Left cardiac atrium (tissue), 4 donors: ENCODE measurements at places on chromosomes 12 and 14.

- DNase-seq = no peak
Measured at GRCh38 chr14:34043627-34044372, 92.9 kb upstream of the EGLN3 start.

DNA sequence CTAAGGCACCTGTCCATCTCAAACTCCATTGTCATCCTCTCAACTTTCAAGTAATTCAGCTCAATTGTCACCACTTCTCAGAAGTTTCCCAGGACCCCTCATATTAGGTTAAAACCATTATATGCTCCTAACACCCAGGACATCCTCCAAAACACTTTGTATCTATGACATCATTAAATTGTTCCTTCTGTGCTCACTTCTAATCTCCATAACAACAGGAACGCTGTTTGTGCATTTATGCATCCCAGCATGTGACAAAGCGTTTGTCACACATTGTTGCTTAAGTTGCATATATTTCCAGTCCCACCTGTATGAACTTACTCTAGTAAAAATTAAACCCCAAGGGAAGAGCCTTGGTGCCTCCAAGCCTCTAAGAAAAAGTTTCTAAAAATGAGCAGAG lies 133.9 kb downstream of the TBX5 start:
- DNase-seq = no peak

DNA sequence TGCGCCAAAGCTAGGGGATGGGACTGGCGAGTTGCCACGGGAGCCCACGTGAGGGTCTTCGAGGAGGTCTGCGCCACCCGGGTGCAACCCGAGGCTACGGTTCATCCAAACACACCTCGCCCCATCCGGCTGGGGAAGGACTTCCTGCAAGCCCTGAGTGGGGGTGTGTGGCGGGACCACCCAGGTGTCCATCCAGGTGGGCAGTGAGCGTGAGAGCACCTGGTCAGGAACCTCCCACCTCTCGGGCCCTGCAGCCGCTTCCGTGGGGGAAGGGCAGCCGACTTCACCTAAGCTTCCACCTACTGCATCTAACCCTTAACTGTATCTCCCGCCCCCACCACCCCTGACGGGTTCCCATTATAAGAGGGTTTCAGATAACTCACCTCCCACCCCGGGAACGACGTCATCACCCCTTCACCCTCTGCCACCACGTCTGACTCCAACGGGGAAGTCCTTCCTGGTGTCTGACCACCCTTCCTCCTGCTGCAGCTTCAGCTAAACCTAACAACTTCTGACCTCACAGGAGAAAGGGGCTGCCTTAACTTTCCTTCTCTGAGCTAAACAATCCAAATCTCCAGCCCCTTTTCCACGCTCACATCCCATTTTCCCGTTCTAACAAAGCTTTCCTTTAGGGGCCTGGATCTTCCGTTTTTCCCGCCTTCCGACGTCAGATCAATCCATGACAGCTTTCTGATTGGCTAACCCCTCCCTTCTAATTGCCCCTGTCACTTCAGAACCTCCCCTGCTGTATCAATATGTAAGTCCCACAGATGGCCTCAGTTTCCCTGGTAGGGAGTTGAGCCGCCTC lies 27.4 kb upstream of the SMUG1 start:
- DNase-seq = peak; percentile 48

DNA sequence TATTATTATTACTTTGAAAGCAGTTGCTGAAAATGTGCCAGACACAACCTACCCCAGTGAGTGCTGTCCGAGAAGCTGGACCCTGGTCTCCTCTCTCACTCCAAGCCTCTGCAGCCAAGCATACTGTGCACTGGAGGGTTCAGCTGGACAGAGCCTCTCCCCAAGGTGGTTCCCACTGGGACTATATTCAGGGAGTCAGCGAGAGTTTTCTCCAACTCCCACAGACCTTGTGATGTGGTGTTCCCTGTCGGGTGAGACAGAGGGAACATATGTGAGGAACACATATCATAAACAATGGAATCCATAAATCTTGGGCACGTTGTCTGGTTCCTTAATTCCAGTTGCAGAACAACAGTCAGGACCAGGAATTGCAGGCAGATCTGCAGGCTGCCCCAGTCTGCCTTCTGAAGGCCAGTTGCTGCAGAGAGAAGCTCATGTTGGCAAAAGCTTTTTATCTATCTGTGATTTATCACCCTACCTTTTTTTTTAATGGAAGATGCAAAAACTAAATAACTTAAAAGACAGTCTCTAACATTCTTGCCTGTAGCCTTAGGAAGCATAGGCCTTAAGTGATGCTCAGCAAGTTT lies 619.8 kb upstream of the TBX3 start:
- no peak for DNase-seq

DNA sequence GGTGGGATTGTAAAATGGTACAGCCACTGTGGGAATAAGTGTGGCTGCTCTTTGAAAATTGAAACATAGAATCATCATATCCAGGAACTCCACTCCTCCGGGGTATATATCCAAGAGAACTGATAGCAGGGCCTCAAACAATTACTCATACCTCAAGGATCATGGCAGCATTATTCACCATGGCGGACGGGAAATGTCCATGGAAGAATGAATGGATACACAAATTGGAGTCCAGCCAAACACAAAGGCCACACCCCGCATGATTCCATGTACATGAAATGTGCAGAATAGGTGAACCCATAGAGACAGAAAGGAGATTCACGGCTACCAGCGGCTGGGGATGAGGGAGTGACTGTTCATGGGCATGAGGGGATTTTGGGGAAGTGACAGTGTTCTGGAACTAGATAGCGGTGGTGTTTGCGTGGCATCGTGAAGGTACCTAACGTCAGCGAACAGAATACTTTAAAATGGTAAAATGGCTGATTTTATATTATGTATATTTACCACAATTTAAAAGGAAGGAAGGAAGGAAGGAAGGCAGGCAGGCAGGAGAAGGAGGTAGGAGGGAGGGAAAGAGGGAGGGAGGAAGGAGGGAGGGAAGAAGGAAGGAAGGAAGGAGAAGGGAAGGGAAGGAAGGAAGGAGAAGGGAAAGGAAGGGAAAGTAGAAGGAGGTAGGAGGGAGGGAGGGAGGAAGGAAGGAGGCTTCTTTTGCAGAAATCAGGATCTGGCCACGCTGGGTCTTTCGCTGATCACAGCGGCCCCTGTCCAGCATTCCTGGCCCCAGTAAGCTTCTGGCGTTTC lies 14.1 kb upstream of the NCOR2 start:
- no peak for DNase-seq

DNA sequence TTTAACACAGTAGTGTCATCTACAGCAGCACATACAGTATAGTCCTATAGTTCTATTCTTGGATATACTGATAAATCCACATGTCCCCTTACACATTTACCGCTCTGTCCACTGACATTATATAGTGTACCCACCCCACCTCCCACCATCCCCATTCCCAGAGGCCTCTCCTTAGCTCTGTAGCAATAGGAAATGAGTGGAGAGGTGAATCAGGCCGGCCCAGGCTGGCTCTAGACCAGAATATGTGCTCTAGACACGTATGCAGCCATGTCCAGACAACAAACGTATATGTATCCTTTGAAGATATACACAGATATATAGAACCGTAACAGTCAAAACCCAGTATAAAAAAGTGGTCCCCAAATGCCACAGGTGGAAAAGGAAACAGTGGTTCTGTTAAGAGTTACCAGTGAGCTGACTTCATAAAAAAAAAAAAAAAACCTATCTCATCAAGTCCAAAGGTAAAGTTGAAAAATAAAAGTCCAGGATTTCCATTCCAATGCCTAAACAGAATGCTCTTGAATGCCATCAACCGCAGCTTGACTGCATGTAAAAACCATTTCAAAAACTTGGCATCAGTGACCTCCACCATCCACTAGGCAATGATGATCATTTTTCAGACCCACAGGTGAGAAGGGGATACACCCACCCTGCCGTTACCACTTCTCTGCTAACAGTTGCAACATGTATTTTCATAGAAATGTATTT lies 16.7 kb downstream of the EGLN3 start:
- no peak for DNase-seq

DNA sequence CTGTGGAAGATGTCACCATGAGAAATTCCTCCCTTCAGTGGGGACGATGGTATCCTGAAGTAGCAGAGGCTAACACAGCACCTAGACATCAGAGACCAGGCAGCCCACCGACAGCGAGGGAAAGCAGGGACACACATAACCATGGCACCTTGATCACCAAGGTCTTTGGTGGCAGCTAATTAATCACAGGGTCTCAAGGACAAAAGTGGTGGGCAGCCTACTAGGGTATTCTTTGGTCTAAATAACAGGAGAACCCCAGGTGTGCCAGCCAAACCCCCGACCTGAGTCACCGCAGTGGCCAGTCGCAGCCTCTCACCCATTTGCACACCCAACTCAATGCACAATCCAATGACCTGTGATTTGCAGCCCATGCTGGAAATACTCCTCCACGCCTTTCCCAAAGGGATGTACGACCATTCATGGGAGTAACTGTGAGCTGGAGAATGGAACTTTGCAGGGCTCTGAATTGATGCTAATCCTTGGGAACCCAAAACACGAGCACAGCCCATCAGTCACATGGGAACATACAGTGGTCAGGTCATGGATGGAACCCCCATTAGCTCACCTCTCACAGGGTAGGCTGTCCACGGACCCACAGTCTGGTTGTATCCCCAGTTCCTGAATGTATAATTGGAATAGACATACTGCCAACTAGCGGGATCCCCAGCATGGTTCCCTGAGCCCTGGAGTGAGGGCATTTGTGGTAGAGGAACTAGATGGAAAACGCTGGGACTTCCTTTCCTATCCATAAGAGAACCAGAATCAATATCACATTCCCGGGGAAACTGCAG lies 58.7 kb upstream of the C14orf180 start:
- peak; percentile 4 for DNase-seq

DNA sequence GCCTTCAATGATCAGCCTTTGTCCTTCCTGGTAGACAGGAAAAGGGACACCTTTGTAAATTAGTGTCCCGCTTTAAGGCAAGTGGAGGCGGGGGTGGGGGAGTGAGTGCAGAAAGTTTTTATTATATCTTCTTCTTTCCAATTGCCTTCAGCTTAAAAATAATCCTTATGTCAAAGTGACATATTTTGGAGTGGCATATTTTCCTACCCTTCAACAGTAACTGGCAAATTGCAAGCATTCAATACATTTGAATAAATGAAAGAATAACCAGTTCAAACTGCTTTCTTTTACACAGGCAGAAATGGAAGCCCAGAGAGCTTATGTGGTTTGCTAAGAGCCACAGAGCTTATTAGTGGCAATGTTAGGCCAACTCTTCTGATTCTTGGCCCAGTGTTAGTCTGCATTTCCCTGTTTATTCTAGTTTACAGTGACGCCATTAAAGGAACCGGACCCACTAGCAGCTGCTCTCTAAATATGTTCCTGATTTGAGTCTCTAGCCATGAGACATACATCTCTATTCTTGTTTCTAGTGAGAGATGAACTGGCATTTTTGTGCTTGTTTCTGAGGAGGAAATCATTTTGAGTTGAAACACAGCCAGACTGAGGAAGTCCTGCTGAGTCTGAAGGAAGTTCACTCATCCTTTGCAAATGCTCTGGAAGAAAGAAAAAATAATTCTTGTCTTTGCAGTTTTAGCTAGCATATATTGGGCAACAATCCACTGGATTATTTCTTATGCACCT lies 468.7 kb downstream of the NOVA1 start:
- DNase-seq = no peak

DNA sequence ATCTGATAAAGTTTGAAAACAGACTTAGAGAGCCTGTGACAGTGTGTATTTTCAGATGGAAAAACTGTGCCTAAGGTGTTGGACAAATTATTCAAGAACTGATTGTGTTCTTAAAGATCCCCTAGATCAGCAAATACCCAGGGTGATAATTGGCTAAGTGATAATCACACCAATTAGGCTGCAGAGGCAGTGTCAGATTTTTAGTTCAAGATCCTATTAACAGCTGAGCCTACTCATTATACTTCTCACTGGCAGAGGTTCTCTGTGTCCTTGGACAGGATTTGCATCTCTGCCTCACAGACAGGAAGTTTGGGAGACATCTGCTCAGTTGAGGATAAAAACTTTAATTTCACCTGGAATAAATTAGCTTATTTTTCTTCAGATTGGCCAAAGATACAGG lies 4.3 kb upstream of the FGD4 start:
- no peak for DNase-seq

GRCh38 chr12:17661250-17661649 lies 428.7 kb downstream of the RERGL start:
- no peak for DNase-seq

DNA sequence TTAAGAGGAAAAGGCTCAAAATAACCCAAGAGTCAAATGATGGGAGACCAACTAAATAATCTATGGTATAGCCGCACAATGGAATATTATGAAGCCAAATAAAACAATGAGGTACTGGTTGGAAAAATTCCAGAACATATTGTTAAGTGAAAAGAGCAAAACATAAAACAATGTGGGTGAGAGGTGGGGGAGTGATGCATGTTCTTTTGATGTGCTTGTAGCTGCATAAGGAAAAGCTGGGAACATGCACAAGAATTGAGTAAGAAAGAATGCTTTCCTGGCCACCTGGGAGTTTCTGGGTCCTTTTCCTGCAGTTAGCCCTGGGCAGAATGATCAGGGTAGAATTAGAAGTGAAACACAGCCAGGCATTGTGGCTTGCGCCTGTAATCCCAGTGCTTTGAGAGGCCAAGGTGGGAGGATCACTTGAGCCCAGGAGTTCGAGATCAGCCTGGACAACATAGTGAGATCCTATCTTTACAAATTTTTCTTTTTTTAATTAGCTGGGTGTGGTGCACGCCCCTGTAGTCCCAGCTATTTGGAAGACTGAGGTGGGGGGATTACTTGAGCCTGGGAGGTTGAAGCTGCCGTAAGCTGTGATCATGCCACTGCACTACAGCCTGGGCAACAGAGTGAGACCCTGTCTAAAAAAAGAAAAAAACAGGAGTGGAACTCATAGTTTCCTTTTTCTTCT lies 7.9 kb downstream of the ABCB9 start:
- no peak for DNase-seq
